ENCODE measurements at places on chromosomes 3 and 15. TPM values are rescaled to one million over a fixed set of nuclear protein-coding genes. Genes with fewer than 3 reads are reported as not detected.

The NMNAT3 gene
- total RNA-seq, result 2.8 TPM

The ITPKA gene
- 3.9 TPM for total RNA-seq

The GNAT1 gene
- not detected for total RNA-seq

The CCDC9B gene
- 38.0 TPM for total RNA-seq

The CHRM5 gene
- total RNA-seq, result not detected

The SEC61A1 gene
- total RNA-seq, result 398 TPM

The MAP6D1 gene
- total RNA-seq, result 0.51 TPM

Data from fibroblast of lung (primary cell).